ENCODE measurements at places on chromosomes 6 and 20.

DNA sequence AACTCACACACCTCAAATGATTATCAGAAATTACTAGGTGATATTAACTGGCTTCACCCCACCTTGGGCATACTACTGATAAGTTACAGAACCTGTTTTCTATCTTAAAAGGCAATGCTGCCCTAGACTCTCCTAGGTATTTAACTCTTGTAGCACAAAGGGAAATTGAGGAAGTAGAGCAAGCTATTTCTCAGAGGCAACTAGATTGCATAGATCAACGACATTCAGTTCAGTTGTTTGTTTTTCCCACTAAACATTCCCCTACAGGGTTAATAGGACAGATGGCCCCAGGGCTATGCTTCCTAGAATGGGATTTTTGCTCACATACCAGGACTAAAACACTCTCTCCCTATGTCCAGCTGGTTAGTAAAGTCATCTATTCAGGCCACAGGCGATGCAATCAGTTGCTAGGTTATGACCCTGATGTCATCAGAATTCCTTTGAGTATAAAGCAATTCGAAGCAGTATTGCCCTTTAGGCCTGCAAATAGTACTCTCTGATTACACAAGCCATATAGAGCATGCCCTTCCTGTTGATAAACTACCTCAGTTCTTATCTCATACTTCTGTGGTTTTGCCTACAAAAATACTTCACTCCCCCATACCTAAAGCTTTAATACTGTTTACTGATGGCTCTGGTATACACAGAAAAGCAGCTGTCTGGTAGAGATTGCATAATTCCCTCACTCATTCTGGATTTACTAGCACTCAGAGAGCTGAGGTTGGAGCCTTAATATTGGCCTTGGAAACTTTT, 67.4 kb upstream of the ASCC3 start:
- DNase-seq = no peak

DNA sequence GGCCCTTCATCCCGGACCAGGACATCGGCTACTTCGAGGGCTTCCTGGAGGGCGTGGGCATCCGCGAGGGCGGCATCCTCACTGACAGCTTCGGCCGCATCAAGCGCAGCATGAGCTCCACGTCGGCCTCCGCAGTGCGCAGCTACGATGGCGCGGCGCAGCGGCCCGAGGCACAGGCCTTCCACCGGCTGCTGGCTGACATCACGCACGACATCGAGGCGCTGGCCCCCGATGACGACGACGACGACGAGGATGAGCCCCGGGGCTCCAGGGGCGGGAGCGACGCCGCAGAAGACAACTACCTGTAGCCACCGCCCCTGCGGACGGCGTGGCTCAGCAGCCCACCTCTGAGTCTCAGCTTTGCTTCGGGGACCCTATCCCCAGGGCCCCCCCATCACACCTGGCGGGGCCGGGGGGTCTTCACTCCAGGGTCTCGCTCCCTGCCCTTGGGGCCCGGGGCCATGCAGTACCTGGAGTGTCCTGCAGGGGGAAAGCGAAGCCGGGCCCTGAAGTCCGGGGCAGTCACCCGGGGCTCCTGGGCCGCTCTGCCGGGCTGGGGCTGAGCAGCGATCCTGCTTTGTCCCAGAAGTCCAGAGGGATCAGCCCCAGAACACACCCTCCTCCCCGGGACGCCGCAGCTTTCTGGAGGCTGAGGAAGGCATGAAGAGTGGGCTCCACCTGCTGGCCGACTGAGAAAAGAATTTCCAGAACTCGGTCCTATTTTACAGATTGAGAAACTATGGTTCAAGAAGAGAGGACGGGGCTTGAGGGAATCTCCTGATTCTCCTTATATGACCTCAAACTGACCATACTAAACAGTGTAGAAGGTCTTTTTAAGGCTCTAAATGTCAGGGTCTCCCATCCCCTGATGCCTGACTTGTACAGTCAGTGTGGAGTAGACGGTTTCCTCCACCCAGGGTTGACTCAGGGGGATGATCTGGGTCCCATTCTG, 20.8 kb upstream of the HCK start:
- DNase-seq = peak; percentile 48

GRCh38 chr6:141326426-141326825, 806.3 kb upstream of the GJE1 start:
- DNase-seq = peak; percentile 17

GRCh38 chr6:106258726-106259125, 66.8 kb downstream of the ATG5 start:
- DNase-seq = no peak

DNA sequence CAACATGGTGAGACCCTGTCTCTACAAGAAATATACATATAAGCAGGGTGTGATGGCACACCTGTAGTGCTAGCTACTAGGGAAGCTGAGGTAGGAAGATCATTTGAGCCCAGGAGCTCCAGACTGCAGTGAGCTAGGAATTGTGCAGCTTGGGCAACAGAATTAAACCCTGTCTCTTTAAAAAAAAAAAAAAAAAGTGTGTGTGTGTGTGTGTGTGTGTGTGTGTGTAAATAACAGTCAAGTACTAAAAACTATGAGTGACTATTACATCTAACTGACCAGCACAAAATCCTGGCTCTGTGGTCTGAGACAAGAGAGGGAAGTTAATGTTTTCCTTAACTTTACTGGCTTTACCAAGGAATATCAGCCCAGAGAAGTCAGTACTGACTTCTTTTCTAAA, 32.8 kb downstream of the REPS1 start:
- DNase-seq = no peak

GRCh38 chr20:9572670-9573069, 58.3 kb downstream of the LAMP5 start:
- DNase-seq = no peak

DNA sequence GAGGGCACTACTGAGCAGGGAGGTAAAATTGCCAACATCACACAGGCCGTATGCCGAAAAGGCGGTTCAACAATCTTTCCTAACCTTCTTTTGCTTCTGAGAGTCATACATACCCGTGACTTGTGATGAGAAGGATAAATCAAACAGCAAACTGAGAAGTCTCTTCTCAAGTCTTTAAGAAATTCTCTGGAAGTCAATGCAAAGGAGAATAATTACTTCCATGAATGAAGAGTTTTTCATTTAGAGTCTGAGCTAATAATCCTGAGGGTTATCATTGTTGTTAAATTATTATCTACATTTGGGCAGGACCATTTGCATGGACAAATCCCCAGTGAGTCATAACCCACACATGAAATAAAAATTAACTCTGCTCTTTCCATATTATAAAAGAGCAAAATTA, 22.4 kb upstream of the ILRUN start:
- no peak for DNase-seq

DNA sequence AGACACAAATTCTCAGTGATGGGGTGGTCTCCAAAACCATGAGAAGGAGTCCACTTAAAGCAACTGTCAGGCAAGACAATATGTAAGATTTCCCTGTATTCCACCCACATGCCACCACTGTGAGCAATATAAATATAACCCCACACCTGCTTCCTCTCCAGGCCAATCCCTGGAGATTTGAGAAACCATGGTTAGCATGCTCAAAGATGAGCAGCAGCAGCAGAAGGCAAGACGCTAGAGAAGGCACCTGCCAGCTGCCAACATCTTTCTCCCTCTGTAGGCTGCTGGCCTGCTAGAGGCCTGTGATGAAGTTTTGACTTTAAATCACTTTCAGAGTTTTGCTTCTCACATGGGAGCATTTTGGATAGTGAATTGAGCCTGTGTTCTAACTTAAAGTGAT, 7.9 kb upstream of the SOD2 start:
- no peak for DNase-seq

- no peak for DNase-seq
Observed at GRCh38 chr6:138601128-138601527, 101.8 kb upstream of the NHSL1 start.

DNA sequence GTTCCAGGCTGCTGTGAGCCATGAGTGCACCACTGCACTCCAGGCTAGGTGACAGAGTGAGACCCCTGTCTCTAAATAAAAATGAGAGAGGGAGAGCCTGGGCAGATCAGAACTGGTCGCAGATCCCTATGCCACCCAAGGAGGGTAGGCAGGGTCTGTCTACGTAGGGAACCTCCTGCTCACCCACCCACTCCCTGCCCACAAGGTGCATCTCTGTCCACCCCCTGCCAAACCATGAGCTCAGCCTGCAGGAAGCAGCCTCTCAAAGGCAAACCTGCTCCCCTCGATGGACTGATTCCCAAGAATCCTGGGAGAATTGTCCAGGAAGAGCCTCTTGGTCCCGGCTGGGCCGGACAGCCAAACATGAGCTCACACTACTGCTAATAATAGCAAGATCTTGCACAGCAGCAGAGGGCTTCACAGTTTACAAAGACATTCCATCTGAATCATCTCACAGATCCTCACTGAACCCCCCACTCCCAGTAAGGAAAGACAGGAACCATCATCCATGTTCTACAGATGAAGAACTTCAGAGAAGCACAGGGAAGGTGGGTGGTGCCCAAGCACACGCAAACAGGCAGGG, 27.8 kb upstream of the TLDC2 start:
- DNase-seq = no peak

GRCh38 chr6:33390173-33390572, 1.4 kb upstream of the KIFC1 start:
- DNase-seq = no peak

- no peak for DNase-seq
Observed at GRCh38 chr6:166877906-166878305, 78.4 kb downstream of the RNASET2 start.

GRCh38 chr6:22755605-22756004, 186.2 kb downstream of the HDGFL1 start:
- DNase-seq = no peak

DNA sequence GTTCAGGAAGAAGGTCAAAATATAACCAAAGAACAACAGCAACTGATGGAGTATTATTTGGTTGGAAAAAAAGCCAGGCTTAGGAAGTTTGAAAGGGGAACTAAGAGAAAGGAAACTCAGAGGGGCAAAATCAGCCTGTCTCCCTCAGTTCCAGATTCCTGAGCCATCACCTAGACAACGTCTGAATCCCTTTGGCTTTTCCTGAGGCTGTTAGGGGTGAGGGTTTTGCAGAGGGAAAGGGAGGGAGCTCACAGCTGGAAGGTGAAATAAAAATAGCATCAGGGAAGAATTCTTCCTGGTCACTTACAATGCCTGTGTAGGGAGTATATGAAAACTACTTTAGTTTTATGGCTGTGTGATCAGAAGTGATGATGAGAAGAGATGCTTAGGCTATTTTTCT, 100.5 kb downstream of the SOBP start:
- DNase-seq = no peak

DNA sequence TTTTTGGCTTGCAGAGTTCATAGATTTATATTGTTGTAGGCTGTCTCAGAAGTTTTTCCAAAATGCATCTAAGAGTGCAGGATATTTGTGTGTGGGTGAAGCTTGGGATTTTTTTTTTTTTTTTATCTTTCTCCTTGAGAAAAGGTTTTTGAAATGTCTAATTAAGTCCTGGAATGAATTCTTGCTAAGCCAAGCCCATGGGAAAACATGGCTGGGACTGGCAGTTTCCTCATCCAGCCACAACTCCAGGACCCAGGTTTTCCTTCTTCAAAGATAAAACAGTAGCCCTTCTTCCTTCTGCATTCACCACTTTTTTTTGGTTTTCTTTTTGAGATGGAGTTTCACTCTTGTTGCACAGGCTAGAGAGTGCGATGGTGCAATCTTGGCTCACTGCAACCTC, 242.5 kb upstream of the JAG1 start:
- no peak for DNase-seq

- DNase-seq = no peak
Observed at GRCh38 chr6:51495610-51496396, 591.6 kb downstream of the PKHD1 start.

GRCh38 chr6:166206510-166207283, 39.0 kb upstream of the TBXT start:
- no peak for DNase-seq

DNA sequence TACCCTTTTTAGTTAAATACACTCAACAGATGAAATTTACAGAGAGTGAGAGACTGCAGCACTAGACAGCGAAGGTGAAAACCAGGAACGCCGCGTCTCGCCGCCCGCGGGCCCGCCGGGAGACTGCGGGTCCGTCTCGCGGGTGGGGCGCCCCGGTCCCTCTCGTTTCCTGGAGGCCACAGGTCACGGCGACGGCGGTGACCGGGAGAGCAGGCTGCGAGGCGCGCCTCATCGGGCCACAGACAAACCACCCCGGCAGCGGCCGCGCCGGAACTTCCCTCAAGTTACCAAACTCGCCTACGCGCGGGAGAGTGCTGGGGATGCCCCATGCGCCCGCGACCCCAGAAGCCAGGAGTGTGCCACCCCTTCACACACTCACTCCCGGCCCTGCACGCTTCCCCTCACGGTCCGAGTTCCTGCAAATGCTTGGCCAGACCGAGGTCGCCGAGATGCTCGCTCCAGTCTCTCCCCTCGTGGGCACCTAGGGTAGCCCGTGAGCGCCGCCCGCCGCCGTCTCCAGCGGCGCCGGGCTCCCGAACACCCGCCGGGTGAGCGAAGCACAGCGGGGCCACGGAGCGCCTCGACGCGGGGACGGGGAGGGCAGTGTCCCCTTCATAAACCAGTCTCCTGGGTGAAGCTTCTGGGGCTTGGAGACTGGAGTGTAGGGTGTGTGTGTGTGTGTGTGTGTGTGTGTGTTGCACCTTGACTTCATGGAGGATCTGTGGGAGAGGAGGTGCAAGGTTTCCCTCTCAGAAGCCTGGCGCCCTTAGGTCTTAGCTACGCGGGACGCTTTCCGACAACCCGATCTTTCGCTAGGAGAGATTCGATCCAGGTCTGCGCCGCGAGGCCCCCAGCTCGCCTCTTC, 1.4 kb downstream of the BACH2 start:
- DNase-seq = peak; percentile 61

DNA sequence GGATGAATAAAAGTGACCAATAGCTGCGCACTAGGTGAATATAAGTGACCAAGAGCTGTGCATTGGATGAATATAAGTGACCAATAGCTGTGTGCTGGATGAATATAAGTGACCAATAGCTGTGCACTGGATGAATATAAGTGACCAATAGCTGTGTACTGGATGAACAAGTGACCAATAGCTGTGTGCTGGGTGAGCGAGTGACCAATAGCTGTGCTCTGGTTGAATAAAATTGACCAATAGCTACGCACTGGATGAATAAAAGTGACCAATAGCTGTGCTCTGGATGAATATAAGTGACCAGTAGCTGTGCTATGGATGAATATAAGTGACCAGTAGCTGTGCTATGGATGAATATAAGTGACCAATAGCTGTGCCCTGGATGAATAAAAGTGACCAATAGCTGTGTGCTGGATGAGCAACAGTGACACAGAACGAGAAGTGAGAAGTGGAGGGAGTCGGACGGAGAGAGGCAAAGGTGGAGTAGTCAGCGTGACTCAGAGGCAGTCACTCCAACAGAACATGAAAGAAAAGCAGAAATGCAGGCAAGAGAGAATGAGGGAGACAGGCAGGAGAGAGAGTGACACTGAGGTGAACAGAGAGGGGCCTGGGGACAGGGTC, 38.5 kb downstream of the RBM38 start:
- DNase-seq = no peak
